Stimulated activated CD8-positive, alpha-beta memory T cell treated with anti-CD3 and anti-CD28 coated beads, Interleukin-4, amount 100 ng/mL, for 1 hour (primary cell): ENCODE measurements at places on chromosomes 2 and 18.

DNA sequence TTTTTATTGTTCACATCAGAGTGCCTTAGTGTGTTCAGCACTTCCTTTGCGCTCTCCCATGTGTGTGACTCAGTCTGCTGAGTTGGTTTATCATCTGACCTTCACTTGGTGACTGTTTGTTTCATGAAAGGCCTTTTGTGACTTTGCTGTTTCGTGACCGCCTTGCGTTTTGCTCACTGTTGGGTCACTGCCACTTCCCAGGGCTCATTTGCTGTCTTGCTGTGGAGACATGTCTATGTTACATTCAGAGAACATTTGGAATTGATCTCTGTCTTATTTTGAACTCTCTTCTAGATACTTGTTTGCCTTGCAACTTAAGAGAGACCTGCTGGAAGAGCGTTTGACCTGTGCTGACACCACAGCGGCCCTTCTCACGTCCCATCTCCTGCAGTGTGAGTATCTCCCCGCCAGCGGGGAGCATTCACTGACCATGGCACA, 54.7 kb downstream of the FARP2 start:
- no peak for DNase-seq

DNA sequence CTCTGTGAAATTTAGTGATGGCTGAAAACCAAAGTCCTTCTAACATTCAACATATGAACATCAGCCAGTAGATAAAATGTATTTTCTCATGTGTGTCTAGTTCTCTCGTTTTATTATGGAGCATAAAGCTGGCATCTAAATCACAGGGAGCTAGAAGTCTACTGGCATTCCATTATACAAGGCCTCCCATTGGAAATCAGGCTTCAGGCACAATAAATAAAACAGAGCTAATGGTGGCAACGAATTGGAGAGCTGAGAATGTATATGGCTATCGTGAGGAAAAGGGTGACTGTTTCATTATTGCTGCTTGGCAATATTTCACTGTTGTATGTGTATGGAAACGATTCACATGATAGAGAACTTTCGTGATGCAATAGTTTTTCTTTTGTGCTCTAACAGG, 62.4 kb downstream of the SLC5A7 start:
- no peak for DNase-seq

- no peak for DNase-seq
Measured at GRCh38 chr18:5963267-5963666, 67.9 kb upstream of the TMEM200C start.

GRCh38 chr2:144835634-144836350, 315.9 kb upstream of the ZEB2 start:
- DNase-seq = no peak

- no peak for DNase-seq
Measured at GRCh38 chr2:222442665-222443064, 18.3 kb downstream of the SGPP2 start.

- DNase-seq = no peak
Measured at GRCh38 chr18:35183886-35184285, 56.9 kb upstream of the ZNF397 start.

DNA sequence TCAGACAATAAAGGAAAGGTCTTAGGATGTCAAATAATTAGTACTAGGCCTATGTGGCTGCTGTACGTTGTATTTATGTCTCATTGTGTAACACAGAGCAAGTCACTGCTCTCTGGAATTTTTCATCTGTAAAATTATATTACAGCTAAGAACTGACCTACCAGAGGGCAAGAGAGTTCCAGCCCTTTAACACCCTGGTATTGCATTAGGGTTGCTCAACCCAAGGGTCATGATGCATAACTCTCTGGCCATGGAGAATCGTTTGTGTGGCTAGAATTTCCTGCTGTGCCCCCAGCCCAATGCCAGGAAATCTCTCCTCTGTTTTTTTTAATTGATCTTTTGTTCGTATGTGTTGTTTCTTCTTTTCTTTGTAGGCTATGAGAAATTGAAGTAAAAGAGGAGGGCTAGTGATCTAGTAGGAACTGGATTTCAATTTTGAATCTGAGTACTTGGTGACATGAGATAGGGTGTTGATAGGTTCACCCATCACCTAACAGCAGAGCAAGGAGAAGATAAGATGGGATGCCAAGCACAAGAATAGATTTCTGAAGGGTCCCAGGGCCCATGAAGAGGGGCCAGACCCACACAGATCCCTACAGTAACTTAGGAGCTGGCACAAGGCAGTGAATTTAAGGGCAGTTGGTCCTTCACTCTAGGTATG, 571.2 kb upstream of the TNP1 start:
- DNase-seq = no peak

DNA sequence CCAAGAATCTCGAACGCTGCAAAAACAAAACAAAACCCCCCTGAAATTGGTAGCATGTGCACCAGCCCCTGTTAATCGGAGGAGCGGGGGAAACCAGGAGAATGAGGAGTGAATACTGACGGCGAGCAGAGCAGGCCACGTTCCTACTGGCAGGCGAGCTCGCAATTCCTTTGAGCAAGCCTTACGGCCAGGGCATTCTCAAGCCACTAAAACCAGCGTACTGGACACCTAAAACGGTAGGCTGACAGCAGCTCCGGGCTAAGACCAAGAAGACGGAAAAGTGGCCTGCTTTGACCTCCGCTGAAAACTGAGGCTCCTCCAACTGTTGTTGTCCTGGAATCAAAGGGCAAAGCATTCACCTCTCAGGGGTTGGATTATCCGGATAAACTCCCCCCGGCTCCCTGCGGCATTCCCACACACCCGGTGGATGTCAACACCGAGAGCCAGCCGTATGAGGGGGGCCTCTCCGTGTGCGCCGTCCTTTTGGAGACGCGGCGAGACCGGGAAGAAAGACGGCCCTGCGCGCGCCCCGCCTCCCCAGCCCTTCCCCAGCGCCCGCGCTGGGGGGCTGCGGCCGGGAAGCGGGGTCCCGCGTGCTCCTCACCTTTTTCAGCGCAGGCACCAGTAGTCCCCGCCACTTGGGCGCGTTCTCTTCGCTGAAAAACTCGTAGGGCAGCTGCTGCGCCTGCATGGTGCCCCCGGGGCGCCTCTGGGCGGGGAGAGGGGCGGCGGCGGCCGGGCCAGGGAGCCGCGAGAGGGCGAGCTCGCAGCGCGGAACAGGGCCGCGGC, 925 bp downstream of the SOS1 start:
- peak; percentile 41 for DNase-seq

- no peak for DNase-seq
Measured at GRCh38 chr2:18267501-18267900, 293.0 kb downstream of the RDH14 start.

DNA sequence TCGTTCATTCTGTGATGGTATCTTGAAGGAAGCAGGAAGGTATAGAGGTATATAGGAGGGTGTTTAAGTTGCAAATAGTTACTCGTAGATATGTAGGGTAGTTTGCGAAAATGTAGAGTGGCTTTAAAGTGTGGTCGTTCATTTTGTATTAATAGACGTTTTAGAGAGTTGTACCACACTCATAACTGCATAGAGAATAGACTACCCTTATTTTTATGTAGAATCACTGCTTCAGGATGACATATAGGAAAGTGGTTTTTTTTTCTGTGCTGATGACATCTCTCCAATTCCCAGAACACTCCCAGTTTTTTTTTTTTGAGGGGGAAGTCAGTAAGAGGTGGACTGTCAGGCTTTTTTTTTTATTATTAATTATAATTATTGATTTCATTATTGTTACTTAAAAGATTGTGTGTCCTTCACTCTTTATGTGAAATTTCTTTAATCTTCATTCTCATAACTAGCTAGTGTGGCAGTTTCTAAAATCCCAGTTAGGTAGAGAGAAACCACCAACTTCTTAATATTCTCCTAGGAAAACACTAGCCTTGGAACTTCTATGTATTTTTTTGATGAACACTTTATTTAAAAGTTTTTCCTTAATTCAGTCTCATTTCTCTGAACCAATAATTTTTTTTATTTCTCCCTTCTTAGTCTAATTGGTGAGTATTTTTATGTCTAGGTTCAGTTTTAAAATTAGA, 1.5 kb downstream of the ACTR3 start:
- DNase-seq = no peak

DNA sequence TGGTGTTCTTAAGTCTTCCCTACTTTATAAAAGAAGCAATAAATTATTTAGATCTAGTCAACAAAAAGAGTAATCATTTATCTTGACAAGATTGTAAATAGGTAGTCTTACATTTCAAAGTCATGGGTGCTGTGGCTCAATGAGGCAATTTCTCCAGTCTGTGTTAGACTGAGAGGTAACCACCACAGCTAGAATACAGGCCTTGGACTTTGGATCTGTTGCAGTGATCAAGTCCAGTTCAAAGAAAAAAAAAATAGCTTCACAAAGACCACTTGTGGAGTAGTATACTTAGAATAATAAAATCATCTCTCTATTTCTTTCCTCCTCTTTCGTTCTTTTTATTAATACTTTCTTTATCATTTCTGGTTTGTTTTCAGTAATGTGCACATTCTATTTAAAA, 93.1 kb upstream of the FSIP2 start:
- DNase-seq = no peak

DNA sequence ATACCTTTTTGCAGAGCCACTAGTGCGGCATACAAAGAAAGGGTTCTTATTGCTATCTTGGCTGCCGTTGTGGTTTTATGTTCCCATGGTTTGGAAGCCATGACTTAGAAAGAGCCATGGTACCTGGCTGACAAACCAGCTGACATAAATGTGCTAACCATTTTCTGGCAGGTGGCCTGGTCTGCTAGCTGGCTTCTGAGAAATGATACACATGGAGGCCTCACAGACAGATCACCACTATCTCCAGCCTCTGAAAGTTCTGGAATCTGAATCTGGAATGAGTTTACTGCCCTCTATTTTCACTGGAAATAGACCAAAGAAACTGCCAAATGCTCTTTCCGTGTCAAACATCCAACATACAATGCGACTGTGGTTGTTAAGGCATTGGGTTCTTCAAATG, 123.7 kb downstream of the QPCT start:
- no peak for DNase-seq

GRCh38 chr2:197517150-197517549, 1.3 kb downstream of the MOB4 start:
- DNase-seq = no peak

DNA sequence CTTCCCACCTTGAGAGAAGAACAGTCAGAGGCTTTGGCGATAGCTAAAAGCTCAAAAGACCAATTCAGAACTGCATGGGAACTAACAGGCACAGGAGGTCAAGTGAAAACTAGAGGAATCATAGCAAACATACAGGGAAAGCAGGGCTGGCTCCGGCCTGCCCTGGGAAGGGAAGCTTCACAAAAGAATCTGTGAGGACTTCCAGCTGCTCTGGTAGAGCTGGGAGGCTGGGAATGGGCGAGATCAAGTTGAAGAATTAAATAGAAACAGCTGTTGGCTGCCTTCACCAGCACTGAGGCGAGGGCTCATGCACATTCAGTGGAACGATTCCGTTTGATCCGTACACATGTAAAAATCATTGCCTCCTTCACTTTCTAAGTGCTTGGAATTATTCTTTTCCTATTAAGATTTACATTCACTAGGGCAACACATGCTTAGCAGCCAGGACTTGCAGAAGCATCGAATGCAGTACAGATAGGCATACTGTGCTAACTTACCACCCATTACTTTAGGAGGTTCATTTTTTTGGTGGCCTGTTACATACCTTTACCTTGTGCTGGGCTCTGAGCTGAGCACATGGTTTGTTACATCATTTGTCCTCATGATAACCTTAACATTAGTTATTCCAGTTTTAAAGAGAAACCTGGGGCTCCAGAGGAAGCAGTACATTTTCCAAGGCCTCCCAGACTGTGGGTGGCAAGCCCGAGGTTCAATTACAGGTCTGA, 125.4 kb upstream of the RNF152 start:
- DNase-seq = no peak

DNA sequence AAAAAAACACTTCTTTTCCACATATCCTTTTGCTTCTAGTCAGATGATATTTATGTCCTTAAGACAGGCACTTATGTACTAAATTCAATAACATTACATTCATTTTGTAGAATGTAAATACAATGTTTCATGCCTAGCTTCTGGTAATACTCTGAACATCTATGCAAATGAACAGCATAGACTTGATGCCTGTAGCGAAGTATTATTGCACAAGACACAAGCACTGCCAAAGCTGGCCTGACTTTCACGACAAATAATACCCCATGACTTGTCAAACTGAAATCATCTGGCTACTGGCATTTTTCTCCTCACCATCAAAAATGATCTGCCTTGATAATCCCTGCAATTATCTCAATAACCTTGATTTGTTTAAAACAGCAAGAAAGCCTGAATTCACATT, 101.3 kb downstream of the L3MBTL4 start:
- DNase-seq = no peak

GRCh38 chr18:77052983-77053309, 79.6 kb downstream of the MBP start:
- DNase-seq = no peak

DNA sequence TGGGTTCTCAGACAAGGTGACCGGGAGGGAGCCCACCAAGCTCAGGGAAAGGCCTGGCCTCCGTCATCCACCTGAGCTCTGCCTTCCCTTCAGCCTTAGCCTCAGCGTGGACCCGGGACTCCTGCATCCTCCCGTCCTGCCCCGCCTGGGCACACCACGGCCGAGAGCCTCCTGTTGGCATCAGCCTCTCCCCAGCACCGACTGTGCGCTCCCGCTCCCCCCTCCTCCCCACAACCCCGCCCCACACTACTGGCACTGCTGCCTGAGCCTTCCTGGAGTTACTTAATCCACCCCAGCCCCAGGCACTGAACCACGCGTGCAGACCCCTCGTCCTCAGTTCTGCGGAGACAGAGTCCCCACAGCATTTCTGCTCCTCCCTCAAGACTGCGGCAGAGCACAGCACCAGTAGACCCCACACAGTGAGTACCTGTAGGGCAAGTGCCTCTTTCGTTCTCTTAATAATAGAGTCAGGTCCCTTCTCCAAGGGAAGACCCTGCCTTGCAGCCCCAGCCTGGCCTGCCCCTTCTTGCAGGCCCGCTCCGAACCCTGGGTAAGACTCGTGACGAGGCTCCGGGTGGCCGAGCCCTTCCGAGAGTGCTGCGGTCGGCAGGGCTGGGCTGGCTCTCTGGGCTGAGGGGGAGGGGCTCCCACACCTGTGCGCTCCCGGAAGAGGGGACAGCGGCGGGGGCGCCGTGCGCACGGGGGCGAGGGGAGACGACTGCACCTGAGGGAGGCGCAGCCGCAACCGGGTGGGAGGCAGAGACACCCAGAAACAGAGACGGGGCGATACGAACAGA, at the start of gene AMER3:
Gene AMER3 (plus strand): TSS at position 285 of the 797 bp plus-strand sequence. CDS start 6,533 bp downstream, outside the sequence.
- no peak for DNase-seq

DNA sequence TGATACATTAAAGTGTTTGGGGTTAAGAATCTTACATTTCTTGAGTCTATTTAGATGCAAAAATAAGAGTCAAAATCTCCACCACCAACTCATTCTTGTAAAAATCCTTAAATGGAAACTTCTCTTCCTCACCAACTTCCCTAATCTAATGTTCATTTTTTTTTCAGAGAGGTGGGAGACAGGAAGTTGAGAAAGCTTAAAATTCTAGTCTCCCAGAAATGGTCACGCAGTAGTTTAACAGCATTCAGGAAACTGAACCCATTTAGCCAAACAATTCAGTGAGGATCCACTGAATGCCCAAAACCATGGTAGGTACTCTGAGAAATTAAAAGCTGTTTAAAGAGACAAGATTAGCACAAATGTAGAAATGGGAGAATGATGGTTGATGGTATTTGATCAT, 69.0 kb downstream of the TXNL1 start:
- DNase-seq = no peak

- DNase-seq = no peak
Measured at GRCh38 chr2:181812106-181812743, 79.3 kb upstream of the ITPRID2 start.
